ENCODE measurements at places on chromosomes 1 and 21.

DNA sequence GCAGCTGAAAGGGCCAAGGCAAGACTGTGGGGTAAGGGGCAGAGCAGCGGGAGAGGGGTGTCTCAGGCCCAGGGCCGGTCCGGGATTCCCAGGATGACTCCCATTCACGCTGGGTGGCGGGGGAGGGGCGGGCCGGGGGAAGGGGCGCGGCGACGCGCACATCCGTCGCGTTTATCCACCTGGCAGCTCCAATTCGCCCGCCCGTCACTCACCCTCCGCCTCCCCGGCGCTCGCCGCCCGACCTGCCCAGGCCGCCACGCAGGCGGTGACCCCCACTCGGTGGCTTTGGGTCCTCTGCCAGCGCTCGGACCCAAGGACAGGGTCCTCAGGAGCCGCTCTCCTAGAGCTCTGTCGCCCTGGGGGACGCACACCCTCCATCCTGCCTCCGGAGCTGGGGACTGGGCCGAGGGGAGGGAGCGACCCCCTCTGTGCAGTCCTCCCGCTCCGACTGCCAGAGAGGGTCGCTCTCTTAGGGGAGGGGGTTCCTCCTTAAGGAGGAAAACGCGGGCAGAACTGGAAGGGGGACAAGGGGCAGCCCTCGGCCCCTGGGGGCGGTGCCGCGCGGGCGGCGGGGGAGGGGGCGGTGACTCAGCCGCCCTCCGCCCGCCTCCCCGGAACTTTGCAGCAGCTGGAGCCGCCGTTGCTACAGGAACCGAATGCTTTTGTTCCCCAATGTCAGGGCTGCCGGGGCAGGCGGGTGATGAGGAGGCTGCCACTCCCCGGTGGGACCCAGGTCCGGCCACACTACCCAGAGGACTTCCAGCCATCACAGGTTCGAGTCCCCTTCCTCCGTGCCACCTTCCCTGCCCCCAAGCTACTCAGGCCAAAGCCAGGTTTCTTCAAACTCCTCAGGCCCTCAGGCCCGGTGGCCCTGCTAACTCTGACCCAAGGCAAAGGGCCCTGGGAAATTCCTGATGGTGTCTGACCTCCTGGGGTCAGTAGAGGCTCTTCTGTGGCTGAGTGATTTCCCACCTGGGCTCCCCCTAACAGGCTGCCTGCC lies 3.4 kb downstream of the ADGRB2 start:
- DNase-seq: peak; percentile 77

DNA sequence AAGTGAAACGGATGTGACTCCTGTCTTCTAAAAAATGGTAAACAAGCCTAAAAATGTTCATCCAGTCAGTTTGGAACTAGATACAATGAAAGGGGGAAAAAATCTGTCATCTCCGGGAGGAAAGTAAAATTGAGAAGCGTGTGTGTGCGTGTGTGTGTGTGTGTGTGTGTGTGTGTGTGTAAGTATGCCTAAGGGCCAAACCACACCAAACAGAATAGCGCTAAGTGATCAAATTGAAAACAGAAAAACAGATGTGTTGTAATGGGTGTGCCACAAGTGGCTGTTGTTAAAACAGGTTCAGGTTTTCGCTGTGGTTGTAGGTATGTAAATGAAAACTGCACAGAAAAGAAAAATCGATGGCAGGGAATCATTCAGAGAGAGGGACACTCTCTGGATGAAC lies 106.7 kb downstream of the RNF220 start:
- peak; percentile 5 for DNase-seq

DNA sequence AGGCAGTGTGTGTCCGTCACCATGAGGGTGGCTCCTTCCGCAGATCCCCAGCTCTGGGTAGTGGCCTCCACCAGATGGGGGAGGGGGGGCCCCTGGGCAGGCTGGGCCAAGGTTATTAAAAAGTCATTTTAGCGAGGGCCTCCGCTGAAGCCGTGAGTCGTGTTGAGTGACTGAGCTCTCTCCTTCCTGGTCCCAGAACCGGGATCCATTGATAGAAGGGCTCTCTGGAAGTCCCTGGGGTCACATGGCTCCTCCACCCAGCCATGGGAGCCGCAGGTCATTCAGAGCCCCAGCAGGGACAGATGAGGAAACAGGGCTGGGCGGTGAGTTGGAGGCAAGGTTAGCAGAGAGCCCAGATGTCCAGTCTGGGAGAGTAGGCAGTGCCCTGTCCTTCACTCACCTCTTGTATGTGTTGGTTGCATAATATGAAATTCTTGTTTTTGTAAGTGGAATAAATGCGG lies 12.9 kb downstream of the MIIP start:
- DNase-seq: no peak

DNA sequence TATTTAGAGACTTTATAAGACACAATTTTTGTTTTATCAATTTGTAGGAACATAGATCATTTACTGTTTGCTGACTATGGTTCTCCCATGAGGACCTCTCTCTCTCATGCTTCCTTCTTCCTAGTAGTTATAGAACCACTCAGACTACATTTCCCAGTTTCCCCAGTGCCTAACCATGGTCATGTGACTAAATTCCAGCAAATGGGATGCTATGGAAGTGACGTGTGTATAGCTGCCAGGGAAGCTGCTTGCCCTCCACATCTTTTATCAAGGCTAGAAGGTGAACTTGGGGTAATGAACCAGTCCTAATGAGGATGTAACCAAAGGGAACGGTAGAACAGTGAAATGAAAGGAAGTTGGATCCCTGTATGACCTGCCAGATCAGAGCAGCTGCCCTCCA lies 184.0 kb downstream of the MIS18A start:
- DNase-seq: no peak

DNA sequence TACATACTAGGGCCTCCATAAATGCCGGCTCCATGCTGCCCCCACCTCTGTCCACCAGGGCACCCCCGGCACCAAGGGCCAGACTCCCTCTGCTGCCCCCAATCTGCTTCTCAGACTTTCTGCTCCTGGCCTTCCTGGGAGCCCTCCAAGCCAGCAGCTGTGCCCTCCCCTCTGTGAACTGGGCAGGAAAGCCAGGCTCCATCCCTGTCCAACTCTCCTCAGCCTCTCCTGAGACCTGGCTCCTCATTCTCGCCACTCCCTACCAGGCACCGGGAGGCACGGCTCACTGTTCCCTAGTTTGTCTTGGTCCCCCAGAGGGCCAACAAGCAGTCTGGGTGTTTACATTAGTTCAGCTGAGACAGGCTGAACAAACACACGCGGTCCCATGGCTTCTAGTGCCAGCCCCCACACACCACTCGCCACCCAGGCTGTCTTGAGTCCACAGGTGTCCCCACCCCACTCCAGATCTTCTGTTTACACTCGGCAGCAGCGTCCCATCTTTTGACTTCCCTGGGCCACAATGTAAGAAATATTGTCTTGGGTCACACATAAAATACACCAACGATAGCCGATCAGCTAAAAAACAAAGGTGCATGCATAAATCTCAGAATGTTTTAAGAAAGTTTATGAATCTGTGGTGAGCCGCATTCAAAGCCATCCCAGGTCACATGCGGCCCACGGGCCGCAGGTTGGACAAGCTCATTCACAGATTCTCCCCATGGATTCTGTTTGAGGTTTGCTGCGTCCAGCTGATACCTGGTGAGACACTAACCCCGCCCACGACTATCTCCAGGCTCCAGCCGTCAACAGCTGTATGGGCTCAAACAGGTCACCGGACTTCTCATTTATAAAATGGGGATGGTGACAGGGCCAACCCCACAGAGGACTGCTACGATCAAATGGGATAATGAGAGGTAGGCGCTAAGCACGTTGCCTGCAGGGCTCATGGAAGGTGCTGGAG lies 29.5 kb upstream of the ECE1 start:
- DNase-seq: no peak

DNA sequence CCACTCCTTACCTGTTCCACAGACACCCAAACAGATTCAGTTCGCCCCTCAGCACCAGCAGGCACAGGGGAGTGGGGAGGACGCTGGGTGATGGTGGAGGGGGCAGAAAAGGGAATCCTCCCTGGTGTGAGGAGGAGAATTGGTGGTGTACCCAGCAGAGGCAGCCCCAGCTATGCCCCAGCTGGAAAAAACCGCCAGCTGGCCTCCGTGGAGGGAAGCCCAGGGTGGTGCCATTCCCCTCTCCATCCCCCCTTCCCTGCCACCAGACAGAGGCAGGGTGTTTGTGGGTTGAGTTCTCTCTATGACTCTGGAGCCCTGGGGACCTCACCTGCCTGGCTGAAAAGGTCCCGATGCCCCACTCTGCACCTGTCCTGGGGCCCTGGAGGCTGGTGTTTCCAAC lies 27.9 kb downstream of the OPTC start:
- DNase-seq: no peak

GRCh38 chr1:156766298-156767100 lies 836 bp upstream of the PRCC start:
- no peak for DNase-seq

Measured in CD4-positive, alpha-beta T cell treated with Interleukin-21 for 1 hour (primary cell).